ENCODE measurements at places on chromosomes 13 and 19. TPM values are rescaled to one million over a fixed set of nuclear protein-coding genes. Genes with fewer than 3 reads are reported as not detected.

The BRSK1 gene
- total RNA-seq: 5.1 TPM

The AP1M2 gene
- not detected for total RNA-seq

The ATP8A2 gene
- under 0.01 TPM for total RNA-seq

The ZNF208 gene
- total RNA-seq: 1.9 TPM

The CDX2 gene
- total RNA-seq: not detected

The IGSF23 gene
- total RNA-seq: not detected

The CYP2A6 gene
- total RNA-seq: not detected

The IER2 gene
- 36.2 TPM for total RNA-seq
